ENCODE measurements at places on chromosomes 3 and 15.
A peak's percentile ranks its signal among the peaks of the same experiment; 100 is the strongest.

DNA sequence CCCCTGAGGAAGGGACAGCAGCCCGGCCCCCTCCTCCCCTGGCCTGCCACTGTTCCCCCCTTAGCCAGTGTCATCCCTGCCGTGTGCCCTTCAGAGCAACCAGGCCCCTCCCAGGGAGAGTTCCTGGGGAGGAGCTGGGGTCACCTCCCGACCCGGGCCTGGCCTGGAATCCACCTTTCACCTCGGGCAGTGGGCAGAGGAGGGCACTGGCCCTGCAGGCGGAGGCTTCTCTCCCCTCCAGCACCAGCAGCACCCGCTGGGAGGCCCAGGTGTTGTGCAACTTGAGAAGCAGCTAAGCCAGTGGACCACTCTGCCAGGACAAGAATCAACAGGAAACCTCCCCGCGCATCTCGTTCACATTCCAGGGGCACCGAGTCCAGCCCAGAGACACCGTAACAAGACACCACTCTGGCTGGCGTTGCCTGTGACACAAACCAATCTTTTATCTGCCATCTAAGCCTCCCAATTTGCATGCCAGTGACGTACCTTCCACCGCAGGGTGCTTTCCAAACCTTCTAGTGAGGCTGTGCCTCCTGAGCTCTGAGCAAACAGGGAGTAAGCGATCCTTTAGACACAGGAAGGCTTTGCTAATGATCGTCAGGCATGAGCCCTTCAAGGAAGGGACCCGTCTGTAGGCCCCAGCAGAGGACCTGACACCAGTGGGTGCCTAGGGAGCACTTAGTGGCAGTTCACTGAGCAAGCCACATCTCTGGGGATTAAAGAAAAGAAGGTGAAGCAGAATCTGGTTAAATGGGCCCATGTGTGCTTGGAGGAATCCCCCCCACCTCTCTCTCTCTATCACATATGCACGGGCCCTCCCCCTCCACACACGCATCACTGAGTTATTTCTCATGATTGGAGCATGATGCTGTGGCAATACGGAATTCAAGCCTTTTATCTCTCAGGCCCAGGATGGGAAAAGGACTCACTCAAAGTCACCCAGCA lies 98.9 kb upstream of the TLE3 start:
- peak; percentile 58 for DNase-seq

- DNase-seq, result no peak
Measured at GRCh38 chr3:188082031-188082430, 71.9 kb upstream of the LPP start.

- DNase-seq, result no peak
Measured at GRCh38 chr15:100186960-100187359, 154.8 kb downstream of the ADAMTS17 start.

DNA sequence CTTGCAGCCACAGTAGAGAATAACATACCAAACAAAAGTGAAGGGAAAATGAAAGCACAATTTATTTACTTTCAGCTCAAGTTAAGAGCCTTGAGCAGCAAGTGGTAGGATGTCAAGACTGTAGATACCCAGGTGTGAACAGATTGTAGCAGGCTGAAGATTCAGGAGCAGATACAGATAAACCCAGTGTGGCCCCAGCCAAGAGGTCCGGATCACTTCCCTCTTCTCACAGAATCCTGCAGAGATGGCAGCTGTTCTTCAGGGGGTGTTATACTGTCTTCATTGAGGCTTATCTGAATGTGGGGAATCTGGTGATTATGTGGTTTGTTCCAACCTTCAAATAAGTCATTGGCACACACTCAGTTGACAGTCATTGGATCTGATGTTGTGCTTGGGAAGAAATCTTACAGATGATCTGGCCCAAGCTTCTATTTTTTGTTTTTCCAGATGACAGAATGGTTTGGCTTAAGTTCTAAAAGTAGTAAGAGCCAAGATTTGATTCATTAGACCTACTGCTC lies 2.2 kb downstream of the STARD9 start:
- DNase-seq, result no peak

GRCh38 chr15:89630260-89630659 lies 25.0 kb downstream of the KIF7 start:
- DNase-seq, result no peak

DNA sequence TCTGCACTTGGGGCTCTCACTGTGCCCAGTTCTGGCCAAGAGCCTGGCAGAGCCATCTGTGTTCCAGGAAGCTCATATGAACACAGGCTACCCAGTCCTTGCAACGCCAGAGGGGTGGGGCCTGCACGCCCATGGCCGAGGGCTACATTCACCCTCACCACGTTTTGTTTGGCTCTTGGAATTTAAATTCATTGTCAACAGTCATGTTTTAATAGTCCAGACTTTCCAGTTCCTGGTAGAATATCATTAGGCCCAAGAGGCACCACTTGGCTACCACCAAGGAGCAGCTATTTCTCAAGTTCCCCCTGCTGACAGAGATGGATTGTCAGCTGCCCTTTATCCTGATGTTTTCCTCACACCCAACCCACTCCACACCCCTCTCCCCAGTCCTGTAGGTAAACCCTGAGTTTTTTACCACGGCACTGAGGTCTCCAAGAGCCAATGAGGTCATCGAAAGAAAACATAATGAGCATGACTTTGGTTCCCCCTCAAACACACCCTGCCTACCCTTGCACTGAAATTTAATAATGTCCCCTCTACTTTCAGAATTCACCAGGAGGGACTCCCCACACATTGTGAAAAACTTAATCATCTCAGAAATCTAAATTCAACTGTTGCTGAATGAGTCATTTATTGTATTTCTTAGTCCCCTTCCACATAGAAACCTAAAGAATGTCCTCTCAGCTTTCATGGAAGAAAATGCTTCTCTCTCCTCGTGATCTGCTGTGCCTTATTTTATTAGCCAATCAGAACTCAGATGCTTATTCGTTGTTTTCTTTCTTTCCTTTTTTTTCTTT lies 125.1 kb downstream of the SHQ1 start:
- DNase-seq, result no peak

DNA sequence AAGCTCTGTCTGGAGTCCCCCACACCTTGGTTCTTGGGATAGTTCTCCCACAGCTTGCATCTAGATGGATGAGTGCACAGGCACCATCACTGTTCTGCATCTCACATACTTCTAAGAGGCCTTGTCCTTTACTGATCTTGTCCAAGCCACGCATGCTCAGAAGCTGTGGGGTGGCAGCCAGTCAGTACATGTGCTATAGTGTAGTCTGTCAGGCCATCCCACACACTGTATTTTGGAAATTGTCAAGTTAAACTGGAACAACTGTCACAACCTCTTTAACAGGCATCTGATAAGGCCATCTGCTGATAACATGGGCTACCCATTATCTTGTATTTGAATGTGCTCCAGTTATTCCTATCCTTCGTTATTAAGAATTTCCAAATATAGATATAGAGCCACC lies 296.5 kb upstream of the AZI2 start:
- no peak for DNase-seq

GRCh38 chr15:31977812-31978661 lies 52.3 kb upstream of the CHRNA7 start:
- DNase-seq, result peak; percentile 56

- DNase-seq, result no peak
Measured at GRCh38 chr3:170988378-170988777, 38.1 kb downstream of the SLC2A2 start.

DNA sequence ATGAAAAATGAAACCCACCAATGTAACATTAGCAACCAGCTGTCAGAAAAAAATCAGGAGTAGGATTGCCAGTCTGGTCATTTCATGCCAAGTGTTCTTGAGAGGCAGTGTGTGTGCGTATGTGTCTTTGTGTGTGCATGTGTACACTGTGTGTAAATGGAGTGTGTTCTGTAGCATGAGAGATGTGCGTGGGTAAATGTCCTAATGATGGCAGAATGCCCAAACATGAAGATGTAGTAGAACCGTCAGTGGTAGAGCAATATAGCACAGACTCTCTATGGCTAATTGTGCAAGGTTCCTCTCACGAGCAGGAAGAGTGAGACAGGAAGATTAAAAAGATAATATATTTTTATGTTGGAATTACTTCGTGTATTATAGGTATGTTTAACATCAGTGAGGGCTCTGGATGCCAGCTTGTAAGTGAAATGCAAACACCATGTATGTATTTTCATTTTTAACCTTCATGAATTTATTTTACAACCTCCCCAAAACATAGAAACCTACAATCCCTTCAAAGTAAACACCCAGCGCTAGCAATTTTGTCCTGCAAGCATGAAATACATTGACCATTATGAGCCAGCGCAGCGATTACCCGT lies 1038.7 kb downstream of the IGSF11 start:
- DNase-seq, result peak; percentile 17

DNA sequence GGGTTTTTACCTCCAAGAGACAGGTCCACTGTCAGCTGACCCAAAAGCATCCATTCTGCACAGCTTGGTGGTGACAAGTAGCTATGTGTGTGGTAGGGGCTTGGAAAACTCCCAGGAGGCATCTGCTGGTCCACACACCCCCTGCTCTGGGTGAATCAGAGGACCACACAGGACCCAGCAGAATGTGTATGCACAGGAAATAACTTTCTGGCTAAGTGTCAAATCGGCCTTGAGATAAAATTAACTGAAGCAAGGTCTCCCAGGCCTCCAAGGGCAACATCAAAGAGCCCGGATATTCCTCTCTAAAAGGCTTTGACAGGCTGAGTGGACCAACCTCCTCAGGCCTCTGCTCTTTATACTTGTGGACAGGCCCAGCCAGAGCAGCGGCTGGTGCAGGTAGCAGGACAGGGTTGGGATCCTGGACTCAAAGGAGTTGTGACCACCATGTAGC lies 66.5 kb downstream of the CTNNB1 start:
- no peak for DNase-seq

DNA sequence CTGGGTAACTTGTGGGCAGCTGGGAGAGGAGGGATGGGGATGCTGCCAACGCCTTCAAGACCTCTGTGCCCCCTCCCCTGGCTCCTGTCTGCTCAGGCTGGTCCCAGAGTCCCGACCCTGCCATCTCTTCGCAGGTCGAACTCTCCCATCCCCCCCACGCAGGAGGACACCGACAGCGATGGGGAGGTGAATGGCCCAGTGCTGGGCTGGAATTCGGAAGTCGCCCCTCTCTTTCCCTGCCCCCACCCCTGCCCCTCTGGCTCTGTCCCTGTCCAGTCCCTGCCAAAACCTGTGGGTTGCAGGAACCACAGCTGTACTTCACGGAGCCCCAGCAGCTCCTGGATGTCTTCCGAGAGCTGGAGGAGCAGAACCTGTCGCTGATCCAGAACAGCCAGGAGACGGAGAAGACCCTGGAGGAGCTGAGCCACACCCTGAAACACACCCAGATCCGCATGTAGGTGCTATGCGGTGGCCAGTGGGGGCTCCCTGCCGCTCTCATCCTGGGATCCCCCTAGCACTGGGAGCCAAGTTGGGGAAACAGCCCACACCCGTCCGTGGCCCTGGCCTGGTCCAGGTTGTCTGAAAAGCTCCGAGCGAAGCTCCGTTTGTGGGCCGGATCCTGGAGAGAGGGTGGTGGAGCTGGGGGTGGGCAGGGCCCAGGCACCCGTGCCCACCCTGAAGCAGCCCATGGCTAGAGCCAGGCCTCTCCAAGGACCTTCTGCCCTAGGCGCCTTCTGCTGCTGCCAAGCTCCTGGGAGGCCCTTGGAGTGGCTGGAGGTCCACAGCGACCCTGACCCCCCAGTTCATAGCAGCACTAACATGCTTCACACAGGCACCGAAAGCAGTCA lies 28.7 kb downstream of the CFAP100 start:
- no peak for DNase-seq

GRCh38 chr3:57109437-57110199 lies 49.2 kb downstream of the SPATA12 start:
- no peak for DNase-seq

DNA sequence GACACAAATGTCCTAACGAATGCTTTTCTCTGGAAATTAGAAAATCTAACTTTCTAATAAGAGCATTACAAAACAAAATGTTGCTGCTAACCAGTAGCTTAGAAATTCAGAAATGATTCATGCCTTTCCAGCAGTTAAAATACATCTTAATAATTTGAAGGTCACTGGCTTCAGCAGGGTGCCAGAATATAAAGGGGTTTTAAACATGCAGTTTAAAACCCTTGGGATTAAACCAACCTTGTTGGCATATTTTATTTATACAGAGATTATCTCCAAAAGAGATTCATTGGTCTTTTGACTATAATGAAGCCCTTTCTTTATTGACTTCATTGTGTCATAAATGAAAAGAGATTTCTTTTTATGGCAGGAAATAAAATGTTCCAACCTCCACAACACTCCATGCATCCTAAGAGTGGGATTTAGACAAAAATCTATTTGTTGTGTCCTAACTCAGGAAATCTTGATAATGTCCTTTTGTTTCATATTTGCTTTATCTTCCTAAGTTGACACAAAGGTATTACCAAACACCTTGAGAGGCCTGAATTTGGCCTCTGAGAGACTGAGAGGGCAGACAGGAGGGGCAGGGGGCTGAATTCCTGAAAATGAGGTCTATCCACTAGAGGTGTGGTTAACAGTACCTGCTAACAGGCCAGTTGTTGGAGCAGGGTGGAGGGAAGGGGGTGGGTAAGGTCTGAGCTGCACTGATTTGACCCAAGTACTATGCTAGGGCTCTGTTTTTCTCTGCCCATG lies 124.4 kb downstream of the FEZF2 start:
- DNase-seq, result no peak

DNA sequence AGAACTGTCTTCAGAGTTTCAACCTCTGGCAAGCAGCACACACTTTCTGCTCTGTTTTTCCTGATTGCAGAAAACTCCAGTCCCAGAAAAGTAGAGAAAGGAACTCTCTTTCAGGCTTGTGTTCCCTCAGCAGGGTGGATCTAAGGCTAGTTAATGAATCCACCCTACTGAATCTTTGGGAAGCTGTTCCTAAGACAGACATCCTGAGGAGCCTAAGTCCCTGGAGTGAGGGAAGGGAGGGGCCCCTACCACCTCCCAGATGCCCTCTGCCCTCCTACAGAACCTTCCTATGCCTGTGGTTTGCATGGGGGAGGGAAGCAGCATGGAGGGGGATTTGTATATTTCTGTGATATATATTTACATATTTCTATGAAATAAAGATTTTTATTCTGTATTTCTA lies 124.4 kb downstream of the ANO10 start:
- no peak for DNase-seq

DNA sequence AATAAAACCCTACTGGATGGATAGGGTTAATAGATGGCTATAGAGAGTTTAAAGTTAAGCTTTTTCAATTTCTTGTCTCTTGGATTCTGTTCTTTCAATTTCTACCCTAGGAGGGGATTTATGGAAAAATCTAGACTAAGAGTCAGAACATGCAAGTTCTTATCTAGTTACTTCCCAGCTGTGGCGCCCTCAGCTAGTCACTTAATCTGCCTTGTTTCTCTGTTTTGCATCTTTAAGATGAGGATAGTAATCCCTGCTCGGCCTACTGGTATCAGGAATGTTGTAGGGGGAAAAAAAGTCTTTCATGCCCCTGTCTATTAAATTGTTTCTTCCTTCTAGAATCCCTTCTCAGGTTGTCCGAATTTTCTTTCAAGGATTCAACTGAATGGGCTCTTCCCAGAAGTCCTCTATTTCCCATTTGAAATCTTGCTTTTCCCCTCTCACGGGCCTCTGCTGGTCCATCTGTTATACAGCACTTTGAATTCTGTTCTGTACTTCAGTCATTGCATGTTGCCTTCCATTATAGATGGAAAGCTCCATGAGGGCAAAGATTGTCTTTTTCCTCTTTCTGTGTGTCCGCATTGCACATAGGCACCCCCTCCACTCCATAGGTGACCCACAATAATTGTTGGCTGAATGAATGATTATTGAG lies 4.4 kb downstream of the KCTD6 start:
- no peak for DNase-seq

- DNase-seq, result no peak
Measured at GRCh38 chr3:180036092-180036670, 556 bp downstream of the PEX5L start.

Data from SHP77 (cell line).